ENCODE measurements at places on chromosomes 12 and 14.
A peak's percentile ranks its signal among the peaks of the same experiment; 100 is the strongest.

GRCh38 chr14:65255029-65255545 is 152.8 kb upstream of the MAX start:
- DNase-seq = no peak

DNA sequence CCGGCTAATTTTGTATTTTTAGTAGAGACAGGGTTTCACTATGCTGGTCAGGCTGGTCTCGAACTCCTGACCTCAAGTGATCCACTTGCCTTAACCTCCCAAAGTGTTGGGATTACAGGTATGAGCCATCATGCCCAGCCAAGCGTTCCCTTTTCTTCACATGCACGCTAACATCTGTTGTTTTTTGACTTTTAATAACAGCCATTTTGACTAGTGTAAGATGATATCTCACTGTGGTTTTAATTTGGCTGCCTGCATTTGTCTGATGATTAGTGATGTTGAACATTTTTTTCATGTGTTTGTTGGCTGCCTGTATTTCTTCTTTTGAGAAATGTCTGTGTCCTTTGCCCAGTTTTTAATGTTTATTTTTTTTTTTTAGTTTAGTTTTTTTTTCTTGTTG is 10.2 kb upstream of the YARS2 start:
- no peak for DNase-seq

GRCh38 chr14:22024137-22024536 is 350.5 kb upstream of the OR4E1 start:
- no peak for DNase-seq

DNA sequence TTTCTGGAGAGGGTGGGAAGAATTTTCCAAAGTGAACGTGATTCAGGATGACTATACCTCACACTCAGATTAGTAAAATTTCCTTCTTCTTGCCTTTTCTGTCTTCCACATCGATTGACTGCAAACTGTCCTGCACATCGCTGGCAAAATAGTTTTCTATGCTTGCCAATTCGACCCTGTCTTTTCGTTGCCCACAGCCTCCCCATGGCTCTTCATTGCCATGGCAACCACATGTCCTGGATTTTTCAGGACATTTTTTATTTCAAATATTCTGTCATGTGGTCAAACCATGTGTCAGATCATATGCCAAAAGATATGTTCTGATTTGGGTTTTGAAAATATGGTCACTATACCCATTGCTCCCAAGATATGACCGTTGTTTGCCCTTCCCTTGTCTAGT is 46.9 kb upstream of the OTX2 start:
- DNase-seq = no peak

DNA sequence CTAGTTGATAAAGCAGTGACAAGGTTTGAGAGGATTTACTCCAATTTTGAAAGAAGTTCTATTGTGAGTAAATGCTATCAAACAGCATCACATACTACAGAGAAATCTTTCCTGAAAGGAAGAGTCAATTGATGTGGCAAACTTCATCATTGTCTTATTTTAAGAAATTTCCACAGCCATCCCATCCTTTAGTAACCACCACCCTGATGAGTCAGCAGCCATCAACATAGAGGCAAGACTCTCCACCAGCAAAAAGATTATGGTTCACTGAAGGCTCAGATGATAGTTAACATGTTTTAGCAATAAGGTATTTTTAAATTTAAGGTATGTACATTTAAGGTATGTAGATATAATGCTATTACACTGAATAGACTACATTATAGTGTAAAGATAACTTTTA is 122.1 kb upstream of the ARHGAP5 start:
- DNase-seq = no peak

DNA sequence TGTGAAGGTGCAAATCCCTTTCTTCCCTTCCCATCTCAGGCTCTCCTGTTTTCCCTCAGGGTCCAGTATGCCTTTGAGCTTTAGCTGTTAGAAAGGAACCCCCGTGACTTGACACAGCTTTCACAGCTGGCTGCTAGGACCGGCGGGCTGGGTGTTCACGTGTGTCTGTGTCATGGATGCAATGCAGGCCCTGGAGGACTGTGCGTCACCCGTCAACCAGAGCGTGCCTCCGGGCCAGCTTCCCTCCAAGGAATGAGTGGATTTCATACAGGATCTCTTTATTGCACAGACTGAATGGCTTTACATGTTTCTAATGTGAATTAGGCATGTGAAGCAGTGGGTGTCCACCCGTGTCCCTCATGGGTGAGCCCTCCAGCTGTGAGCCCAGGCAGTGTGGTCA is 77.4 kb downstream of the AACS start:
- DNase-seq = no peak

DNA sequence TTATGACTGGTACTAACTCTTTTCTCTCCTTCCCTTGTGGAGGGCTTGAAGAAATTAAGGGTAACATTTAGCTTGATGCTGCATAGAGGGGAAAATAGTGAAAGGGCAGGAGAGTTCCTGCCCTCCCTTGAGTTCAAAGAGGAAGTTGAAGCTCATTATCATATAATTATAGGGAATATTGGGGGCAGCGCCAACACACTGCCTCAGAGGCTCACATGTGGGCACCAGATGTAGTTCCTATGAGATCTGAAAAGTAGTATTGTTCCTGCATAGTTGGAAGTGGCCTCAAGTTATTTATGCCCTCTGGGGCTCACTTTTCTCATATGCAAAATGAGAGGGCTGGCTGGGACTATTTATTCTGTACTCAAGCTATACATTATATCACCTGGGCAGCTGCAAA is 33.0 kb upstream of the FGF23 start:
- DNase-seq = no peak

DNA sequence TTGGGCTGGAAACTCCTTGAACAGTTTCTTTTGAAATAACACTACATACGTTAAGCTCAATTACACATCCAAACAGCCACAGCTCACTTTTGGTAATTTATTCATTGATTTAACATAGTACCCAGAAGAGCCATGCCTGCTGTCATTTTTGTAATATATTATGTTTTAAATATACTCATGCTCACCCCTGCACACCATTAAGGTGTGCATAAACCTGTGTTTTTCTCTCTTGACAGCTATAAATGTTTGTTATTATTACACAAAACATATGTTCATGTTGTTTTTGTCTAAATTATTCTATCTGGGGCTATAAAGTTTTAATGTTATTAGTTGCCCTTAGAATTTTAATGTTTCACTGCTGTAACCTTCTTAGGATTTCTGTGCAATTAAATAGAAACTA is 296.1 kb downstream of the AKAP6 start:
- no peak for DNase-seq

DNA sequence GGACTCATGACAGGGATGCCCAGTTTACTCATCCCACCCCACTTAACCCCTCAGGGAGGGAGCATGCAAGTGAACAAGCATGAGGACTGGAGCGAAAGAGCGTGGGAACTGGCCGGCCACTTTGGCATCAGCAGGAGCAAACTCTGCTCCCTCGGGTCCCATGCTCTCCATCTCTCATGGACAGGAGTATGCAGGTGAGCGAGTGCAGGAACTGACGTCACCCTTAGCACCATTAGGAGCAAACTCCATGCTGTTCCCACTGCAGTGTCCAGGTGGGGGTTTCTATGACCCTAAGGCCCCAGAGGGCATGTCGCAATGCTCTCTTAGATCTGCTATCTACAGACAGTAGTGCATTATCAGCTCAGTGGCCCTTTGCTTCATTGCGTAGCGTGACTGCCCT is 821.8 kb upstream of the LRFN5 start:
- DNase-seq = no peak

- DNase-seq = no peak
Observed at GRCh38 chr12:91327889-91328288, 145.3 kb upstream of the DCN start.

GRCh38 chr12:54166567-54167499 is 22.0 kb downstream of the SMUG1 start:
- no peak for DNase-seq

DNA sequence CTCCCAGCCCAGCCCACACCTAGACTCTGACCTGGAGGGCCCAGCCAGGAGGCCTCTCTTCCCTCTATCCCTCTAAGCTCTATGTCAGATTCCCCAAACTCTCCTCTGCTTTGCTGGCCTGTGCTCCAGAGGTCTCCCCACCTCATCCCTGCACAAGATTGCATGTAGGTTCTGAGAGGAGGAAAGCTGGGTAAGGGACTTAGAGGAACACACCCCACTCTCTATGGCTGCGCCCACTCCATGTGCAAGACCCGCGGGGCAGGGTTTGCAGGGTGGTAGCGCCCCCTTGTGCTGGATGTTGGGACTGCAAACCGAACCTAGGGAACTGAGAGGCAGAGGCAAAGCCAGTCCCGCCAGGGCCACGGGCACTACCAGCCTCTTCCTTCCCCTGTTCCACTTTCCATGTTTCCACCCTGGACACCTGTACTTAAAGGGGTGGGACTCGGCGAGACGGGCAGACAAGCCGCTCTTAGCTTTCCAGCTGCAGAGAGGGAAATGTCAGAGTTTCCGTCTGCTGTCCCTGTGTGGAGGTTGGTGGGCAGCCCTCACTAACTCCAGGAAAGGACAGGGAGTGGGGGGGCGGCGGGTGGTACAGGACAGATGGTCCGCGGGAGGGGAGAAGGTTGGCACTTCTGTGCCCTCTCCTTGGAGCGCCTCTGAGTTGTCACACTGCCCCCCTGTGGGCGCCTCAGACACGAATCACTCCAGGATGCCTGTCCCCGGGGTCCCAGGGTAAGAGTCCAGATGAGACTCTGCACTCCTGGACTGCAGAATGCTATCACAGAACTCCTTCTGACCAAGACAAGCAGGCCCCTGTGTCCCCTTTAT is 16.8 kb downstream of the MMP14 start:
- DNase-seq = peak; percentile 89

DNA sequence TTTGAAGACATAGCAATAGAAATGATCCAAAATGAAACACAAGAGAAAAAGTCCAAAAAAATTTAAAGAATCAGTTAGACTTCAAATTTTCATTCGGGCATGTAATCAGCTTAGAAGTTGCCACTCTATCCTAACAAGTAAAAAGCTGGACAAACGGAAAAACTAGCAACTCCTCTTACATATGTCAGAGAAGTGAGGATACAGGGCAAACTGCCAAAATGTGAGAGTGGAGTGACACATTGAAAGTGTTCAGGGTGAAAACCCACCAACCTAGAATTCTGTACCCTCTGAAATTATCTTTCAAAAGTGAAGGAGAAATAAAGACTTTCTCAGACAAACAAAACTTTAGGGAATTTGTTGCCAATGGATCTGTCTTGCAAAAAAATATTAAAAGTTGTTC is 42.0 kb upstream of the CHPT1 start:
- no peak for DNase-seq

- no peak for DNase-seq
Observed at GRCh38 chr14:80304125-80304766, 92.9 kb upstream of the DIO2 start.

- DNase-seq = no peak
Observed at GRCh38 chr12:76173756-76174155, 89.3 kb upstream of the NAP1L1 start.

DNA sequence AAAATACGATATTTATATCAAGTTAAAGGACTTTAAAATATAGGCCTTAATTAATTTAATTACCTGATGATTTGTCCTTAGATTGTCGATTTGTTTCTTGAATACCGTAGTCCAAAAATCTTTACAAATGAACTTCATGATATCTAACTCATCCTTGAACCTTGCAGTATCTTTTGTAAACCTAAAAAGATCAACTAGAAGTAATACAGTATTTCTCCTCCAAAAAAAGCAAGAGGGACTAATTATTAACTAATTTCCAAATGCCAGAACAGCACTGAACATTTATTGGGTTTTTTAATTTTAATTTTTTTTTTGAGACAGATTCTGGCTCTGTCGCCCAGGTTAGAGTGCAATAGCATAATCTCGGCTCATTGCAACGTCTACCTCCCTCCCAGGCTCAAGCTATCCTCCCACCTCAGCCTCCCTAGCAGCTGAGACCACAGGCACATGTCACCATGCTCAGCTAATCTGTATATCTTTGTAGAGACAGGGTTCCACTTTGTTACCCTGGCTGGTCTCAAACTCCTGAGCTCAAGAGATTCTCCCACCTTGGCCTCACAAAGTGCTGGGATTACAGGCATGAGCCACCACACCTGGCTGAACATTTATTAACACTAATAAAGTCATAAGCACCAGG is 11.8 kb downstream of the TRAPPC6B start:
- no peak for DNase-seq

- DNase-seq = no peak
Observed at GRCh38 chr12:57148469-57149244, 1.2 kb upstream of the LRP1-AS start.

DNA sequence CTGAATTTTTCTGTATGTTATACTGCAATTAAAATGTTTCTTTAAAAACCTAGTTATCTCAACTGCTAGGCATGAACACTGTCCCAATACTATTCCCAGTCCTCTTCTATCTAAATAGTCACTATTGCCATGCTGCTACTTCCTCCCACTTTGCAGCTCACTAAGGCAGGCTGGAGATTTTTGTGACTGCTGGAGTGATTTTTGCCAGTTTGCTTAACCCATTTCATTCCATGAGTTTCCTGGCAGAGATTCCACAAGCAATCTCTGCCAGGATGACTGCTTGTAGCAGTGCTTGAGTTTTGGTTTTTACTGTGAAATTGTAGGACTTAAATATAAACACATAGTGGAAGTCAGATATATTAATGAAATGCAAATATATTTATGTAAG is 80.8 kb downstream of the BHLHE41 start:
- DNase-seq = no peak

GRCh38 chr12:106131676-106132075 is 7.1 kb downstream of the NUAK1 start:
- no peak for DNase-seq

- DNase-seq = no peak
Observed at GRCh38 chr12:65784289-65785015, 39.8 kb upstream of the HMGA2 start.

DNA sequence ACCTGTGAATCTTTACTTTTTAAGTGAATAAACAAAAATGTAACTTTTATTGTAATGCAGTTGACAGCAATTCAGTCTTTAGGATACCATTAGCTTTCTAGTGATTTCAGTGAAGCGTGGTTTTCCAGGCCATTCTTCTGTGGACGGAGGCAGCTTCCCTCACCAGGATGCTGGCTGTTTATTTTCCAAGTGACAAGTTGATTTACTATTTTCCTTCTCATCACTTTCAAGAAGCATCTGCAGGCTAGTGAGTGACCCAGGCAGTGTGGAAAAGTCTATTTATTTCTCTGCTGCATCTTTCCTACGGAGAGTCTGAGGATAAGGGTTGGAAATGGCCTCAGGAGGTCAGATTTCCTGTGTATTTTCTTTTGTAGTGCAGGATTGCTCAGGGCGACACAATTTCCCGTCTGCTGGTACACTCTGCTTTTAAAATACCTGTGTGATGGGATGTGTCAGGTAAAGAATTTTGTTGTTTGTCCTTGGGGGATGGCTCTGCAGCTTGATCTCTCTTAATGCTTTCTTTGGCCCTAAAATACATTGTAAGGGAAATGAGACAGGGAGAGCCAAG is 467.8 kb downstream of the NRXN3 start:
- no peak for DNase-seq

All from activated T-cell treated with anti-CD3 and anti-CD28 coated beads for 24 hours (primary cell).